ENCODE measurements at places on chromosomes 12 and 14.

GRCh38 chr12:71009430-71010142 lies 89.0 kb upstream of the PTPRR start:
- no peak for DNase-seq

- no peak for DNase-seq
Measured at GRCh38 chr14:72186523-72186922, 254.3 kb downstream of the RGS6 start.

DNA sequence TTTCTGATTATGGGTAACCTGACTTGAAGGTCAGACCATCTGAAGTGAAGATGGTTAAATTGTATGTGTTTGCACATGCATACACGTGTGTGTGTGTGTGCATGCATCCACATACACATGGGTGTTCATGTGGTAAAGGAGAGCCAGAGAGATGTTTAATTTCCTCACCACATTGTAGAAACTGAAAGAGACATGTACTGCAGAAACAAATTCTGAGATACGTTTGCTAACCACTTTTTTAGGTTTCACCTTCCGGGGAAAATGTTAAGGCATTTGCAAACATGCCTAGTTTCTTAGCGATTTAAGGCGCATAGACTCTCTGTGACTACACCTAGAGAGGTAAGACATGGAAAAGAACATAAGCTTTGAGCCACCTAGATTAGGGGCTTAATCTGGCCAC lies 362.9 kb downstream of the RAD51B start:
- DNase-seq, result no peak

- DNase-seq, result no peak
Measured at GRCh38 chr12:42484996-42485395, 104.5 kb downstream of the PRICKLE1 start.

- no peak for DNase-seq
Measured at GRCh38 chr12:92933606-92934005, 4.5 kb upstream of the EEA1 start.

DNA sequence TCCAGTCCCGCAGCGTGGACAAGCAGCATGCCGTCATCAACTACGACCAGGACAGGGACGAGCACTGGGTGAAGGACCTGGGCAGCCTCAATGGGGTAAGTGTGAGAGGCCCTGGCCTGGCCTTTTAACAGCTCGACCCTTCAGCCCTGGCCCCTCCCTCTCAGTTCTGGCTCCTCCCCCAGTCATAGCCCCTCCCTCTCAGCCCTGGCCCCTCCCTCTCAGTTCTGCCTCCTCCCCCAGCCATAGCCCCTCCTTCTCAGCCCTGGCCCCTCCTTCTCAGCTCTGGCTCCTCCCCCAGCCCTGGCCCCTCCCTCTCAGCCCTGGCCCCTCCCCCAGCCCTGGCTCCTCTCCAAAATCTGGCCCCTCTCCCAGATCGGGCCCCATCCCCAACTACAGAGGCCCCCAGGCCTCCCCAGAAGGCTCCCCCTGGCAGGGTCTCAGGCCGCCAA lies 11.2 kb downstream of the CEP170B start:
- DNase-seq, result peak; percentile 56

DNA sequence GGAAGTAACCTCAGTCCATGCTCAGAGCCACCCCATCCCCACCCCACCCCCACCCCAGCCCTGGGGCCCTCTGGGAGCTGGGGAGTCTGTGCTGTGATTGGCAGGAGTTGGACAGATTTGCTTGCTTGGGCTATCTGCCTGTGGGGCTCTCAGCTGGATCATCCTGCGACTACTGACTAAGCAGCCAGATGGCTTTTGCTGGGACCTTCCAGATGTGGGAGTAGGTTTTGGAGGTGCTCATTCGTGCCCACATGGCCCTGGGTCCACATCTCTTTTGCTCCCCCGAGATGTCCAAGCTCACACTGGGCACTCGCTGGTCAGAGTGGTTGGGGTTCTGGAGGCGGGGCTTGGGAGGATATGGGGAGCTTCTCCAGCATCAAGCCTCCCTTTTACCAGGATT lies 138.9 kb downstream of the TSPAN9 start:
- DNase-seq, result no peak

- no peak for DNase-seq
Measured at GRCh38 chr12:66653796-66654195, 25.1 kb downstream of the GRIP1 start.

GRCh38 chr12:121513464-121514183 lies 67.2 kb downstream of the KDM2B start:
- peak; percentile 22 for DNase-seq

- DNase-seq, result no peak
Measured at GRCh38 chr14:21528381-21529348, 2.5 kb upstream of the SALL2 start.

GRCh38 chr12:6307529-6307928 lies 3.0 kb upstream of the PLEKHG6 start:
- no peak for DNase-seq

DNA sequence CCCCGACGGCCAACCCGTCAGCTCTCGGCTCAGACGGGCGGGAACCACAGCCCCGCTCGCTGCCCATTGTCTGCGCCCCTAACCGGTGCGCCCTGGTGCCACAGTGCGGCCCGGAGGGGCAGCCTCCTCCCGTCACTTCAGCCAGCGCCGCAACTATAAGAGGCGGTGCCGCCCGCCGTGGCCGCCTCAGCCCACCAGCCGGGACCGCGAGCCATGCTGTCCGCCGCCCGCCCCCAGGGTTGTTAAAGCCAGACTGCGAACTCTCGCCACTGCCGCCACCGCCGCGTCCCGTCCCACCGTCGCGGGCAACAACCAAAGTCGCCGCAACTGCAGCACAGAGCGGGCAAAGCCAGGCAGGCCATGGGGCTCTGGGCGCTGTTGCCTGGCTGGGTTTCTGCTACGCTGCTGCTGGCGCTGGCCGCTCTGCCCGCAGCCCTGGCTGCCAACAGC lies at the start of gene WNT1:
TSS of gene WNT1 (plus strand) at position 32 of the 450 bp plus-strand sequence. CDS start at position 361, 329 bp downstream.
- DNase-seq, result no peak

DNA sequence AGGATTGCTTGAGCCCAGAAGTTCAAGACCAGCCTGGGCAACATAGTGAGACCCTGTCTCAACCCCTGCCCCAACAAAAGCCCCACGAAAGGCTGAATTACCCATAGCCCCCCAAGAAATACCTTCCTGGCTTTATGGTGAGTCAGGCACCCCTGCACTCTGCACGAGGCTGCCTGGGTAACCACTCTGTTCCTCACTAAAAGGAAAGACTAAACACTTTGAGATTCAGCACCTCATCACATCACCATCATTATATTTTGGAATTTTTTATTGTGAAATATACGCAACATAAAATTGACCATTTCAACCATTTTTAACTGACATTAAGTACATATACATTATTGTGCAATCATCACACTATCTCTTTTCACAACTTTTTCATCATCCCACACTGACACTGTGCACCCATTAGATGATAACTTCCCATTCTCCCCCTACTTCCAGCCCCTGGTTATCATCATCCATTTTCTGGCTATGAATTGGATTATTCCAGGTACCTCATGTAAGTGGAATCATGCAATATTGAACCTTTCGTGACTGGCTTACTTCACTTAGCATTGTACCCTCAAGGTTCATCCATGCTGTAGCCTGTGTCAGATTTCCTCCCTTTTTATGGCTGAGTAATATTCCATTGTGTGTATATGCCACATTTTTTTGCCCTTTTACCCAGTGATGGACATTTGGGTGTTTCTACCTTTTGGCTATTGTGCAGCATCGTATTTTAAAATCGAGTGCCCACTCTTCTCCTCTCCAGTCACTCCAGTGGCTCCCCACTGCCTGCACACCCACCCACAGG lies 51.5 kb downstream of the TSPAN9 start:
- DNase-seq, result no peak

DNA sequence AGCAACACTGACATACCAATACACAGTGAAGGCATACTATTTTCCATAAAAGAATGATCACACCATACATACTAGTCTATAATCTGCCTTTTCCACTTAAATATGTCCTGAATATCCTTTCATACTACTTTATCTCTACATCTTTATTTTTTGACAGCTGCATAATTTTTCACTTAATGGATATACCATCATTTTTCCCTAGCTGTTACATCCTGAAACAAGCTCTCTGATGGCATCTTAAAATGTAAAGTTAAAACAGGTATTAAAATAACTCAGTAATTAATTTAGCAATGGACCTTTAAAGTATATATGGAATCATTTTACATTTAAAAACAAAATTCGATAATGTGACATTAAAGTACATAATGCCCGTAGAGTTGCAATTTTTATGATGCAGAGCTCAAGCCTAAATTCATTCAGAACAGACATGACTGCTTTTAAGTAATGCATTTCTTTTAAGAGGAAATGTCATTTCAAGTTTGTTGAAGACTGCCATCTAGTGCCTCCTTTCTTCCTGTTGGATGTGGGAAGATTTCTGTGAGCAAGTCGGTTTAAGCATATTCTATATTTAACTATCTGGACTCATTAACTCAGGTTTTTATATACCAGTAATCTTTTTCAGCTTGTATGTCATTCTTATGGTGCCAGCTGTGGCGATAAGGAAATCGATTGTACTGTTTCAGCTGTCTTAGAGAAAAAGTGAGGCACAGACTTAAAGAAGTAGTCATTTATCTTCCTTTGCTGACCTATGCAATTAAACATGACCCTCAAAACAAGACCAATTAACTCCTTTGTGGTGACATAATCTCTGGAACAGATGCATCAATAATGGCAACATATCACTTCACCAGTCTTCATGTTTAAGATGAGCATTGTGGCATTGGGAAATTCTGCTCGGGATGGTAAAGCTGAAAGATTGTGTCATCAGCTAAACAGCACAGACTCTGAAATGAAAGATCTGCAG lies 20.3 kb downstream of the PRICKLE1 start:
- peak; percentile 74 for DNase-seq

- no peak for DNase-seq
Measured at GRCh38 chr12:48985475-48985897, 7.4 kb downstream of the WNT1 start.

GRCh38 chr12:79830440-79830839 lies 104.5 kb downstream of the PPP1R12A start:
- no peak for DNase-seq

DNA sequence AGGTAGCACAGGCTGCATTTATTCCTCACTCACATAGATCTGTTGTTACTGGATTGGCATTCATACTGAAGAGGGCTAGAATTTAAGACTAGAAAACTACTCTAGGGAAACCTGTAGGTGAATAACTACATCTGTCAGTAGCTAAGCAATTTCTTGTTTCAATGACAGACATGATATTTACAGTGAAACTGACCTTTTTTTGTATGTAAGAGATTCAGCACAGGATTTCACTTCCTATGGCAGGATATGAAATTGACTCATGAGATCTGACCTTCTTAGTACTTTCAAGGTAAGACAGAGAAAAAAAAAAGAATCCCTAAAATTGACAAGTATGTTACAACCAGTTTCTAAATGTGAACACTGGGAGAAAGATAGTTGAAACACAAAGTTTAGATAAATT lies 189.8 kb upstream of the SLC16A7 start:
- no peak for DNase-seq

DNA sequence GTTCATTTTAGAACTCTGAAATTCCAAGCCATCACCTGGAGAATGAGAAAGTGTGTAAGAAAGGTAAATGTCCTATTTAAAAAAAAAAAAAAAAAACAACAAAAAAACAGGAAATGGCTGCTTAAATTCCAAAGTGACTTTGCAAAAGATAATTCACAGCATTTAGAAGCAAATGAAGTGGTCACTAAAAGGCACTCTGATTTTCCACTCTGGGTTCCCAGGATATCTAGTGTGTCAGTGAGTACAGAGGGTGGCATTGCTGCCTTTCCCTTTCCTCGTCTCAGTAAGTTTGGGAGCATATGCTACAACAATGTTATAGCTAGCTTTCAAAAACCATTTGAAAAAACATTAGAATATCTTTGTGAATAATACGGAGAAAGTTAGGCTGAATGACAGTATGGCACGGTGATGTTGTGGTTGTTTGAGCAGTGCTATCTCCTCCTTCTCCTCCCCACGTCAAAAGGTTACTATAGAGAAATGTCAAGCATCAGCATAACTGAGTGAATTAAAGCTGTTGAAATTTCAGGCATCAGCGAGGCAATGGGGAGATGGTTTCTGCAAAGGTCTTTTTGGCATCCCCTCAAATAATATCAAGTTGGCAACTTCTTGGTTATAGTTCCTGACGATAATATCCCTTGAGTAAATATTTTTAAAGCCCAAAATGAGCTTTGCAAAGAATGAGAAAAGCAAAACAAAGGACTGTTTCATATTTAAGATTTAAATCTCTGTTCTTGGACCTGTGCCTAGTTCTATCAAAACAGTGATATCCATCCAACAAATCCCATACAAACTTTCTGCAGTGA lies 164.5 kb upstream of the E2F7 start:
- DNase-seq, result no peak

- no peak for DNase-seq
Measured at GRCh38 chr12:126627596-126627995, 1562.4 kb downstream of the AACS start.

Measured in NCI-H460 (cell line).